Activated CD4-positive, alpha-beta T cell treated with anti-CD3 and anti-CD28 coated beads, Interleukin-2, amount 50 U/mL, for 24 hours (primary cell): ENCODE measurements at places on chromosomes 11 and 22.

DNA sequence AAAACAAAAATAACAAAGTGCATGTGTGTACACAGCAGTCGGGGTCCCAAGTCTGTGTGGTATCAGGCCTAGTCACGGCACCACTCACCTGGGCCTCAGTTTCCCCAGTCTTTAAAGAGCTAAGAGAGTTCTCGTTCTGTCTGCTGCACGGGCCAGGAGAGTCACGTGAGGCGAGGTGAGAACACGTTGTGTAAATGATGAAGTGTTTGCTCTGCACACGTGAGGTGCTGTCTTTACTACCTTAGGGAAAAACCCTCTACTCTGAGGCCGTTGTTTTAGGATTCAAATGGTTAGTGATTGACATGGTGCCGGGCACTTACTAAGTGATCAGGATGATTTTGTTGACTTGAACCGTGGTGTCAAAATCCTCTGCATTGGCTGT is 86.5 kb upstream of the PPARA start:
- no peak for DNase-seq

DNA sequence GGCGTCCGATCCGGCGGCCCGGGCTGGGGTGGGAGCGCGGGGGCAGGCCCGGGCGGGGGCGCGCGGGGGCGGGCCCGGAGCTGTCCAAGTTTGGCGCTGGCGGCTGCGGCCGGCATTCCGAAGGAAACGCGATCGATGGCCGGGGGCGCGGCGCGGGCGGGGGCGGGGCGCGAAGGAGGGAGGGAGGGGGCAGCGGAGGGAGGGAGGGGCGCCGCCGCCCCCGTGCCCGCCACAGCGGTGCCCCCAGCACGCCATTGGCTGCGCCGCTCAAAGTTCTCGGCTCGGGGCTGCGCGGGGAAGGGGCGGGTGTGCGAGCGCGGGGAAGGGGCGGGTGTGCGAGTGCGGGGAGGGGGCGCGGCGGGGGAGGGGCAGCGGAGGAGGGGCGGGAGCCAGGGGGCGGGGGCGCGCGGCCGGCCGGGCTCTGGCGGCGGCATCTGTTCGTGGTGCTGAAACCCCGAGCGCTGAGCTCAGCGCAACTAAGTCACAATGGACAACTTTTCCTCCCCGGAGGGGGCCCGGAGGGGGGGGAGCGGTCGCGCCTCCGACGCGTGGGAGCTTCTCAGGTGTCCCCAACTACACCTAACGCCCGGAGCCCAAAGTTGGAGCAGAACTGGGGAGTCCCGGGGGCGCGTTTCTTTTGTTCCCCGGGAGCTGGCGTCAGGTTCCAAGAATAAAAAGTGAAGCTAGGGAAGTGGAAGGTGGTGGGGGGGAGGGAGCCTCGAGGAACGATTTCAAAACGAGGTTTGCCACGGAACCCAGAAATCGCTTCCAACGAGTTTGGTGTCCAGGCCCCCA is 2.2 kb downstream of the PHF21B start:
- DNase-seq = no peak

DNA sequence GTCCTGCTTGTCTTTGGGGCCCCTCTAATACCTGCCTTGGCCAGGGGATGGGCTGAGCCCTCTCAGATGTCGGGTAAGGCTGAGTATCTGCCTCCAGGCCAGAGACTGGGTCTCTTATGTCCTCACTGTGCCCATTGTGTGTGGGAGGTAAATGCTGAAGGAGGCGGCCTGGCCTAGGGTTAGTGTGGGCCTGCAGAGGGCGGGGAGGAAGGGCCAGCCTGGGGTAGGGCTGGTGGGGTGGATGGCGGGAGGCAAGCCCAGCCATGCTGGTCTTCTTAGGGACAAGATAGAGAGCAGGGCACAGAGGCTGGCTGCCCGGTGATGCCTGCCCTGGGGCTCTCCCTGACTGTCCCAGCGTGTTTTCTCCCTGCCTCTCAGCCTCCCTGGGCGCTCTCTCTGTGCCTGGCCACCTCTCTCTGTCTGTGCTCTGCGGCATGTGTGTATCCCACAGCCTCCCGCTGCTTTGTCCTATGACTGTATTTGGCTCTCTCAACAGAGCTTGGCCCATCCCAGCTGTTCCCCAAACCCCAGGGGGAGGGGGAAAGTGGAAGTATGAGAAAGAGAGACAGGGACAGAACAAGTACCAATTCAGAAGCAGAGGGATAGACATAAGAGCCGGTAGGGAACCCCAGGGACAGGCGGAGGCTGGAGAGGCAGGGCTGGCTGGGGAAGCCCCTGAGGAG is 57.0 kb downstream of the PDE2A start:
- no peak for DNase-seq

- peak; percentile 47 for DNase-seq
Measured at GRCh38 chr22:27804470-27805297, 3.1 kb upstream of the MN1 start.

- DNase-seq = no peak
Measured at GRCh38 chr11:1472180-1473005, 14.2 kb downstream of the MOB2 start.

GRCh38 chr11:66002648-66003225 is 434 bp downstream of the BANF1 start:
- no peak for DNase-seq

DNA sequence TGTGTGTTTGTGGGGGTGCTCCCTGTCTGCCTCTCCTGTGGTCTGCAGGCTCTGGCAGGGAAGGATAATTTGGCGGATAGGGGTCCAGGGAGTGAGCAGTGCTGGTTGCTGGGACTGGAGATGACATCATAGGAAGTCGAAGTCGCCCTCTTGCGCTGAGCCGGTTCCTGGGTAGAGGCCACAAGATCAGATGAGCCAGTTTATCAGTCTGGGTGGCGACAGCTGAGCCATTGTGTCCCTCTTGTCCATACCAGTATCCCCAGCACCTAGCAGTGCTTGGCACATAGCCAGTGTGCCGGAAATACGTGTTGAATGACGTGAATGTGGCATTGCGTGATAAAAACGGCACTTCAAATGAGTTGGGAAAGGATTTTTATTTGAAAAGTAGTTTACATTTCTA is 9.8 kb downstream of the APOL5 start:
- DNase-seq = no peak

- no peak for DNase-seq
Measured at GRCh38 chr11:69156235-69156639, 502 bp downstream of the SMIM38 start.

GRCh38 chr11:77069336-77069968 is 2.7 kb downstream of the CAPN5 start:
- no peak for DNase-seq

DNA sequence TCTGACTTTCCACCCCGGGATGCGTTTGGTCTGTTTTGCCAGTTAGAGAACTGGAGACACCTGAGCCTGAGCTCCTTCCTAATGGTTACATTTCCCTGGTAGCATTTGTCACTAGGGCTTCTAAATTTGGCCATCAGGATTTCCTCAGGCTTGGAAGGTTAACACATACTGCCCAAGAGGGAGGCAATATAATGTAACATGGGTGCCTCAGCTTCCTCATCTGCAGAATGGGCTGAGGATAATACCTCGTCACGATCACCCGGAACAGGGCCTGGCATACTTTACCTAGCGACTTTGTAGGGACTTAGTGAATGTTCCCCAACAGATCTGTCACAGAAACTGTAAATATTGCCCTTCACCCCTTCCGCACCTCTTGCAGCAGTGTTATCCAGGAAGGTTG is 11.3 kb downstream of the IL17RA start:
- no peak for DNase-seq

DNA sequence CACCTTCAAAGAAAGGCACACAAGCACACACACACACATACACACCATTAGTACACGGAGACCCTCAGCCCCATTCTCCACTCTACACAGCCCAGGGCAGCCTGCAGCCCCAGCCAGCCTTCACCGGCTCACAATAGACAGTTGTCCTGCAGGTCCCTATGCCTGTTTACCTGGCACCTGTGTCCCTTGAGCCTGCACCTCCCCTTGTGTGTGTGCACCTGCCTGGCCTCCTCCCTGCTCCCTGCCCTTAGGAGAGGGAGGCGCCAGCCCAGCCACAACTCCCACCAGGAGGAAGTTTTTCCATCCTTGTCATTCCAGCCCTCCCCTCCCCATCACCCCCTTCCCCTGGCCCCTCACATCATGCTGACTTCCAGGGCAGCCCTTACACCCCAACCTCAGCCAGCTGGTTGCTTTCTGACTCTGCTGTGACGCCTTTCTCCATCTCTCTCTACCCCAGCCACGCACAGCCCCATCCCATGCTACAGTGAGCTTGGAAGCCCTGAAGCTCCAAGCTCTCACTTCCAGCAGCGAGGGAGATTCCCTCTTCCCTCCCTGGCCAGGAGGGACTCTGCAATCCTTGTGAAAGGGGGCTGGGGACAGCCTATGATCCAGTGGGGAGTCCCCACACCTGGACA is 4.4 kb downstream of the AHNAK start:
- DNase-seq = no peak

GRCh38 chr22:43155789-43156188 is 4.4 kb downstream of the TSPO start:
- DNase-seq = no peak

DNA sequence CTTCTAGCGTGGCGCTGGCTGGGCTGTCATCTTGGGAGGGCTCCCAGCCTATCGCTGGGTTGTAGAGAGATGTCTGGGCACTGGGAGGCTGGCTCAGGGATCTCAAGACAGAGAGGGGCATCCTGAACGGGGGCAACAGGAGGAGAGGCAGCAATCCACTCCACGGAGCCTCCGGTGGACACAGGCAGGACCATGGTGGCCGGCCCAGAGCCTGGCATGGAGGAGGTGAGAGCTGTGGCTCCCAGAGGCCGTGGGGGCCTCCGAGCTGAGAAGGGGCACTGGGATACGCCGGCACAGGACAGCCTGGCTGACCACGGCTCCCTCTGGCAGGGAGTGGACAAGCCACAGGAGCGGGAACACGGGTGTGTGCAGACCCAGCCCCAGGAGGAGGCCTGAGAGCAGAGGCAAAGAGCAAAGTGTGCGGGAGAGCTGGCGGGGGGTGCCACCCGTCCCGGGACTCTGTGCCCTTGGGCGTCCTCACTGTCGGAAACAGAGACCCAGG is 9.1 kb downstream of the MRGPRF start:
- DNase-seq = no peak

DNA sequence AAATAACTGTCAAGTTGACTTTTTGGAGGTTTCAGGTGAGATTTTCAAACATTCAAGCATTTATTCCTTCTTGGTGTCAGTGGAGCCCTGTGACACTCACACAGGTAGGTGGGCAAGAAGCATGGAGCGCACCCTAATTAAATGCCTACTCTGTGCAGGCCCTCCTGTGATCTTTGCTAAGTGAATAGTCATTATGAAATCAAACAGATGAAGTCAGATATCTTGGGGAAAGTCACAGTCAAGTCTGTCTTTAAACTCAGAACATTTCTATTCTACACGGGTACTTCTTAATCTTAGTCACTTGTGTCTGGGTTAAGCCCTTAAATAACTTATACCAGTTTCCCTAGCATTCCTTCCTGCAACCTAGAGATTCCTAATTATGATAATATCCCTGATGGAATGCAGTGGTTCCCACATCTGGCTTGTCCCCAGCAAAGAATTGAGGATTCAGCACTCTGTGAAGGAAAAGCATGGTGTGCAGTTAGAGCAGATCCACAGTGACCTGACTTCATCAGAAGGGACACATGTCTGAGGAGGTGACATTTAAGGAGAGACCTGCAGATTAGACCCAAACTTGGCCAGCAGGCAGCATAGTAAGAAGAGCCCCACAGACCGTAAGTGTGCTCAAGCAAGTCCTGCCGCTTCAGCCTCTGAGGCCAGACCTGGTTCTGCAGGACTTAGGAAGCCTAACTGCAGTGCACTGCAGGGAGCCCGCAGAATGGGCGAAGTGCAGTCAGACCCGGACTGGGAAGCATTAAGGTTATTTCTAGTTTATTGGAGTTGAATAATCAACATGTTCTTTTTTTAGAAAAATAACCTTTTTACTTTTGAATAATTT is 85.3 kb upstream of the GAL start:
- no peak for DNase-seq

GRCh38 chr11:35225946-35226520 is 87.1 kb downstream of the CD44 start:
- DNase-seq = no peak

DNA sequence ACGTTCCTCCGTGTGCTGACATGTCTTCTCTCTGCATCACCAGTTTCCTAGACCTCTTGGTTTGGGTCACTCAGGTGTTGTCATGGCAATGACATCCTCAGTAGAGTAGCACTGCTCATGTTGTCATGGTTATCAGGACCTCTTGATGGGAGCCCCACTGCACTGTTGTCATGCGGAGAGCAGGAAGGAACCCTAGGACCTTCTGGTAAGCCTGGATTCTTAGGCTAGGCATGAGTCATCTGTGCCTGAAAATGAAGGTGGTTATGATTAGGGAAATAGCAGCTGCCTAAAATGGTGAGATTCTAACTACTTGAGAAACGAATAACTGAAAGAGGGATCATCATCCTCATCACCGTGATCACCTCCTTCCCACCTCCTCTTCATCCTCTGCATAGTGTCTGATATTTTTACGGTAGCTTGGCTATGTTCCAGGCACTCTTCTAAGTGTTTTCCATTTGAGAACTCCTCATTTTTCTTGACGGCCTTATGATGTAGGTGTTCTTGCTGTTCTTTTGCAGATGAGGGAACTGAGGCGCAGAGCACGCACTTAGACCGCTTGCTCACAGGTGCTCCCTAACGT is 858.4 kb downstream of the NTM start:
- DNase-seq = no peak

- DNase-seq = no peak
Measured at GRCh38 chr22:39893526-39893925, at the start of gene ENTHD1. Gene ENTHD1, minus strand, starts transcription at chr22:39893760. Its CDS starts 6,012 bp downstream, at chr22:39887748.

DNA sequence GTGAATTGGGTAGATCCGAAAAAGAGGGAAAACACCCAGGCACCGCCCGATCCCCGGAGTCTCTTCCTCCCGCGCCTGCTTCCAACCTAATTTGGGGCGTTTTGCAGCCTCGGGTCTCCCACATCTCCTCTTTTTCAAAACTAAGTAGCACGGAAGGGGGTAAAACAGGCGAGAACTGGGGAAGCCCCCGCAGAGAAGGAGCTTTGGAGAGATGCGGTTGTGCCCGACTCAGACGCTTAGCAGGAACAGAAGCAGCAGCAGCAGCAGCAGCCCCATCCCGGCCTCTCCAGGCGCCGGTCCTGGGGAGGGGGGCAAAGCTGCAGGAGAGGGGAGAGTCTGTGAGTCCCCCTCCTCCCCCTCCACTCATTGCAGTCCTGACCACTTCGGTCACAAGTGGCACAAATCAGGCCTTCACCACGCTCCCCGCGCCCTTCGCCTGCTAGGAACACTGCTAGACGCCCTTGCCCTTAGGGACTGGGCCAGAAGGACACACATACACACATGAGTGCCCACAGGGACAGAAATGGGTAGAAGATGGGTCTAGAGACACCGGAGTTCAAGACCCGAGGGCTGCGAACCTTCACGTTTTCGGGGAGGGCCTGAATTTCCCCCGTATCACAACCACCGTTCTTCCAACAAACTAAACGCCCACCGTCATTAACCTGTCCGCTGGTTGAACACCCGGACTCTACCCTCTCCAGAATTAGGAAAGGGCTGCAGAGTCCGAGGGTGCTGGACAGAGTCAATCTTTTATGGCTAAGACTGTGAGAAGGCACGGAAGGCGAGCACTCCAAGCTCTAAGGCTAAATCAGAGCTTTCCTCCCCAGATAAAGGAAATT is 98.3 kb upstream of the HSD17B12 start:
- DNase-seq = no peak

GRCh38 chr11:28442131-28442530 is 333.9 kb downstream of the METTL15 start:
- no peak for DNase-seq
